ENCODE measurements at places on chromosomes 12 and 14.

DNA sequence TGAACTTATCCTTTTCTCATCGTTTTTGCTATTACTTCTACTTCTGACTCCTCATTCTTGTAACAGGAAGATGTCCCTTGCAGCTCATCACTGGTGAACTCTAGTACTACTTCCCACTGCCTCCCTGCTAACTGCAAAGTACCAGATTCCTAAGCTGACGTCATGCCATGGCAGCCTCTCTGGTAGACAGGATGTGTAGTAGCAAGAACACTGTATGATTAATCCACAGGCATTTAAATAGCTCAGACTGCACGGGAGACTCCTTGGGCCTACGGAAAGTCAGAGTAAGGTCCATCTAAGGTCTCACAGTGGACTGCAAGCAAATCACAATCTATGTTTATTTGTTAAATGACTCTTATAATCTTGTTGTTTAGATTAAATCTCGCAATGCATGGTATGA, 43.5 kb downstream of the DNAI7 start:
- DNase-seq: no peak

DNA sequence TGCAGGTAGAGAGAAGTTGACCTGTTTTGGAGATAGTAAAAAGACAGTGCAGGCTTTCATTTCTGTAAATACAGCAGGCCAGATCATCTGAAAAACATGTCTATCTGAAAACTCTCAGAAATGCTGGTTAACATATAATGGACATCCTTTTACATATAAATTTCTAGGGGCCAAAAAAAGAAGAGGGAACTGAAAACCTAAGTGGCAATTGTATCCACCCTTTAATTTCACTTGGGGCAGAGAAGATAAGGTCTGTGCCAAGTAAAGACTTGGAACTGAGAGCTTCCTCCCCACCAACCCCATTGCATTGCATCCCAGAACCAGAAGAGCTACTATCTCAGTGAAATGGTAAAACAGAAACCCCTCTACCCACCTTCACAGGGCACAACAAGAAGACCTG, 141.0 kb downstream of the SRGAP1 start:
- DNase-seq: peak; percentile 15

DNA sequence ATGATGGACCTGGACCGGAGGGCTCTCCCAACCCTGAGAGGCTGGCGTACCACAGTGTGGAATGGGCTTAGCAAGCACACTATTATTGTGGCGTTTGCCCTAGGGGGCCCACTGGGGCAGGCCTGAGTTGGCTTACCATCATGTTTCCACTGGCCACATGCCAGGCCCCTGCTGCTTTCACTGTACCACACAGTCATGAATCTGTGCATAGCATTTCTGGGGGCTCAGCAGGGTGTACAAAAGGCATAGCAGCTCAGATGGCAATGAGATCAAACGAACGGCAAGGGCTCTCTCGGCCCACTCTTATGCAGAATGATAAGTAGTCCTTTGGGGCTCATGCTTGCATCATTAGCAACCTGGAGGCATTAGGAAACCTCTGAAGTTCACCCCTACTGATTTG, 137.0 kb upstream of the HIF1A start:
- DNase-seq: no peak

DNA sequence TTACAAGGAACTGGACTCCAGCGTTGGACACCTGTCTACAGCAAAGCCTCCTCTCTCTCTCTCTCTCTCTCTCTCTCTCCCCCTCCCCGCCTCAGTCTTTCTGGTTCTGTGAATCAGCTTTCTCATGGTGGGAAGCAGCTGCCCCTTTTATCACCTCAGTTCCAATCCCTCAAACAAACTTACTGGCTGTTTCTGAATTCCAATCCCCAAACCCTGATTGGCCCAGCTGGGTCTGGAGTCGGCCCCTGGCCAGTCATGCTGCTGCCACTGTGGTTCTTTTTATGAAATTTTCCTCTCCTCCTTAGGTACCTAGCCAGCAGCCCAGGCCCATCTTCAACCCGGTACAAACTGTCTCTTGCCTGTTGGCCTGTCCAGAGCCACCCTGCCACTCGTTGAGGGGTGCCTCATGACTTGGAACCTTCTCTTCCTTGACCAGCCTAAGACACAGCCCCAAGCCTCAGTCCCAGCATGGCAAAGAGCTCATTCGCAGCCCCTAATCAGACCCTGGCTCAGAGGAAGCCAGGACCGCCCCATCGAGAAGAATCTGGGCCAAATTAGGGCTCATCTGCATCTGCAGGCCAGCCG, 9.4 kb upstream of the MORN3 start:
- no peak for DNase-seq

- peak; percentile 72 for DNase-seq
Observed at GRCh38 chr14:96584199-96584906, 82.2 kb downstream of the PAPOLA start.

DNA sequence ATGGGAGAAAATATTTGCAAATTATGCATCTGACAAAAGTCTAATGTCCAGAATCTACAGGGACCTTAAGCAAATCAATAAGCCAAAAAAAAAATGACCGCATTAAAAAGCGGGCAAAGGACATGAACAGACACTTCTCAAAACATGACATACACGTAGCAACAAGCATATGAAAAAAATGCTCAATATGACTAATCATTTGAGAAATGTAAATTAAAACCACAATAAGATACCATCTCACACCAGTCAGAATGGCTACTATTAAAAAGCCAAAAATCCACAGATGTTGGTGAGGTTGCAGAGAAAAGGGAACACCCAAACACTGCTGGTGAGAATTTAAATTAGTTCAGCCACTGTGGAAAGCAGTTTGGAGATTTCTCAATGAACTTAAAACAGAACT, 16.1 kb downstream of the PAWR start:
- no peak for DNase-seq

DNA sequence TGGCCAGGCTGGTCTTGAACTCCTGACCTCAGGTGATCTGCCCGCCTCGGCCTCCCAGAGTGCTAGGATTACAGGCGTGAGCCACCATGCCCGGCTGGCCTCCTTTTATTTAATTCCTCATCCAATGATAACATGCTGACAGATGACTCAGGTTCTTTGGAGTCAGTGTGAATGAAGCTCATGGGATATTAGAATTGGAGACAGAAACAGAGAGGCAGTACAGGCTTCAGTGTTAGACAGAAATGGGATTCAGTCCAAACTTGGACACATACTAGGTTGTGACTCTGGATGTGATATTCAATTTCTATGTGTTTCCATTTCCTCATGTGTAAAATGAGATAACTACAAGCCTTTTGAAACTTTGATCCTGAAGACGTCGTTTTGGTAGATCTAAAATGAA, 47.3 kb downstream of the PDE3A start:
- no peak for DNase-seq

DNA sequence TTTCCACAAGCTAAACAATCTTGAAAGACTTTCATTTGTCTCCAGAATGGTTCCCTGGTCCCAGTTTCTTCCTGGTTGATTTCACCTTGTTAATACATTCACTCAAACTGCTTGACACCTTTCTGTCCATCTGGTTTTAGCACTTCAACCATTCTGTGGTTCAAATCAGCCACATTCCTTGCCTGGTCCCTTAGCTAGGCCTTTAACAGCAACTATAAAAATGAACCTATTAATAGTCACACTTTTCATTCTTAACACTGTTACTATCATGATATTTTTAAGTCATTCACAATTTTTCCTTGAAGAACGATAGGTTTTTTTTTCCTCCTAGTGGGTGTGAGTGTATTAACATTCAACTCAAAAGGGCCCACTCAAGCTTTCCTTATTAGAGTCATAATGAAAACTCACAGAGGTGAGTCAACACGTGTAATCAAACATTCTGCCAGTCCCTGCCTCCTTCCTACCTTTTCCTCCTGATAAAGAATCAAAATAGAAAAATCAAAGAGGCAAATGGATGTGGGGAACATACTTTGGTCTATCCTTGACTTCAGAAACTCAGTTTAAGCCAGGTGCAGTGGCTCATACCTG, 34.4 kb upstream of the CCNT1 start:
- no peak for DNase-seq

DNA sequence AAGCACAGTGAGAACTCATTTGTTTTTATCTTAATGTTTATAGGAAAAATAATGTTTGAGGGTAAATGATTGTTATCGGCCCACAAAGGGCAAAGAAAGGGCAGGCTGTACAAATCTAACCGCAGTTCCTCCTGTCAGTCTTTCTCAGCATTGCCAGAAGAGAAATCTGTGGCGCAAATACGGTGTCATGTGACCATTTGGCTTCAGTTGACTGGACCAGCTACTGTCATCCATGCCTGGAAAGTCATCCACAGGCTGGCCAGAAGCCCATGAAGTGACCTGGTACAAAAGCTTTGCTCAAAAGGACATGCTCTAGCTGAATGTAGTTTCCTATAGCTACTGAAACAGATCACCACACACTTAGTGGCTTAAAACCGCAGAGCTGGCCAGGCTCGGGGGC, 43.6 kb downstream of the HCAR2 start:
- no peak for DNase-seq
